ENCODE measurements at places on chromosomes 3 and 15.

DNA sequence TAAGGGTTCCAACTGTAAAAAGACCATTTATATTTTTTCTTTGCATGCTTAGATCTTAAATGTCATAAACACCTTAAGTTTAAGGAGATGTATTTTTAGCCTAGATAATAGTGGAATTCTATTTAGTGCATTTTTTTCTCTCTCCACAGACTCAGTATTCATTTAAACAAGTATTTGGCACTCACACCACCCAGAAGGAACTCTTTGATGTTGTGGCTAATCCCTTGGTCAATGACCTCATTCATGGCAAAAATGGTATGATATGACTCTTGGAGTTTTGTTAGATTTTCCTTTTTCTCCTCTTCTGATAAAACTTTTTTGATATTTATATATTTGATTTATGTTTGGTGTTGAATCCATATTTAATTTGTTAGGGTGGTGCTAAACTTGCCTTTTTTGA is 7.3 kb downstream of the KIF23 start:
- DNase-seq, result no peak

DNA sequence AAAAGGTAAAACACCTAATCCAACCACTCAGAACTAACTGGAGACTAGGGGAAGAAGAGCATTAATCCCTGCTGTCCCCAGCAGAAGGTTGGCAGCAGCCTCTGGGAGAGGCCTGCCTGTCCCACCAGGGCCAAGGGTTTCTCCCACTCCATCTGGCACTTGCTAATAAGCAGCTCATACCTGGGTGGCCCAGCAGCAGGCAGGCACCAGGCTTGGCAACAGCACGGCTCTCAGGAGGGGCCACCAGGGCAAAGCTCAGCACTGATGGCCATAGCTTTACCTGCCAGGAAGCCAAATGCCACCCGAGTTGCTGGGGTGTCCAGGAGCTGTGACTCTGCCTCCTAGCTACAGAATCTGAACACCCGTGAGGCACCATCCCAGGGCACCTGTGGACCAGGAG is 58.3 kb downstream of the BOC start:
- DNase-seq, result no peak

DNA sequence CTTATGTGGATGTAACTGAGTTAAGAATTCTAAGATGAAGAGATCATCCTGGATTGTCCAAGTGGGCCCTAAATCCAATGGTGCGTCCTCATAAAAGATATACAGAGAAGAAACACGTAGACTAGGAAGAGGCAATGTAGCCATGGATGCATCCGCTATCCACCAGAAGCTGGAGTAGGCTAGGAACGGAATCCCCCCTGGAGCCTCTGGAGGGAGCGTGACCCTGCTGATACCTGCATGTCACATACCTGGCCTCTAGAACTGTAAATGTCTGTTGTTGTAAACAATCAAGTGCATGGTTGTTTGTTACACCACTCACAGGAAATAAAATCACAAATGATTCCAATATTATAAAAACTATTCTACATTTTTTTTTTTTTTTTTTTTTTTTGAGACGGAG is 254.5 kb upstream of the RORA start:
- no peak for DNase-seq

- no peak for DNase-seq
Observed at GRCh38 chr3:193960487-193961274, 175.3 kb upstream of the HES1 start.

DNA sequence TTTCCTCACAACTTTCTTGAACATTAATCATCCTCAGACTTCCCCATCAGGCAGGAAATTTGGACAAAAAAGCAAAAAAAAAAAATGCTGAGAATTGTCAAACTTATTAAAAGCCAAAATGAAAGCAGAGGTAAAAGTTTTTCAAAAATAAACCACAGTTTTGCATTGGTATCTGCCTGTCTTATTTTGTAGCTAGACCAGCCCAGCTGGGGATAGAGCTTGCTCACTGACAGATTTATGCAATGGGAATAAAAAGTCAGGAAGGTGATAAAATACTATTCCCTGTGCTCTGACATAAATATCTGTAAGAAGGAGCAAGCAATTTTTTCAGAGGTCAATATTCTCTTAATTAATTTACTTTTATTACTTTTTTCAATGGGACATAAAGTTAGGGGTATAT is 1006.7 kb upstream of the ALCAM start:
- DNase-seq, result no peak

All from CD4-positive, alpha-beta T cell treated with Interferon alpha-2 for 1 hour (primary cell).